ENCODE measurements at places on chromosomes 12 and 14. TPM values are rescaled to one million over a fixed set of nuclear protein-coding genes. Genes with fewer than 3 reads are reported as not detected.

DNA sequence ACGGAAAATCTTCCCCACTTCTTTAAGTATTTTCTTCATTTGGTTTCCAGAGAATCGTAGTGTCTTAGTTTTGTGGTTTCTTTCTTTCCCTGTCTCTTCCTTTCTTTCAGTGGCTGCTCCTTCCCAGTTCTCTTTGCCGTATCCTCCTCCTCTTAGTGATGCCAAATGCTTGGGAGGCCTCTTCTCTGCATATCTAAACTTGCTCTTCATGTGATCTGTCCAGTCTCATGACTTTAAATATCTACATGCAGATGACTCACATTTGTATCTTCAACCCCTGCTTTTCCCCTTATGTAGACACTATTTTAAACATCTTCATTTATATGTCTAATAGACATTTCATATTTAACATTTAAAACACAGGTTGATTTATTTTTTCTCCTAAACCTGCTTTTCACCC, 149.2 kb downstream of the PTCSC3 start:
- no peak for DNase-seq

- no peak for DNase-seq
These were observed 97.2 kb upstream of the PSMC1 start for GRCh38 chr14:90159146-90159545.

The SLC38A2 gene
- total RNA-seq = 471 TPM

The MAGOHB gene
- total RNA-seq = 49.6 TPM

The TMEM117 gene
- 31.1 TPM for total RNA-seq

The DNAH10 gene
- 0.90 TPM for total RNA-seq

The ACACB gene
- total RNA-seq = 34.5 TPM

DNA sequence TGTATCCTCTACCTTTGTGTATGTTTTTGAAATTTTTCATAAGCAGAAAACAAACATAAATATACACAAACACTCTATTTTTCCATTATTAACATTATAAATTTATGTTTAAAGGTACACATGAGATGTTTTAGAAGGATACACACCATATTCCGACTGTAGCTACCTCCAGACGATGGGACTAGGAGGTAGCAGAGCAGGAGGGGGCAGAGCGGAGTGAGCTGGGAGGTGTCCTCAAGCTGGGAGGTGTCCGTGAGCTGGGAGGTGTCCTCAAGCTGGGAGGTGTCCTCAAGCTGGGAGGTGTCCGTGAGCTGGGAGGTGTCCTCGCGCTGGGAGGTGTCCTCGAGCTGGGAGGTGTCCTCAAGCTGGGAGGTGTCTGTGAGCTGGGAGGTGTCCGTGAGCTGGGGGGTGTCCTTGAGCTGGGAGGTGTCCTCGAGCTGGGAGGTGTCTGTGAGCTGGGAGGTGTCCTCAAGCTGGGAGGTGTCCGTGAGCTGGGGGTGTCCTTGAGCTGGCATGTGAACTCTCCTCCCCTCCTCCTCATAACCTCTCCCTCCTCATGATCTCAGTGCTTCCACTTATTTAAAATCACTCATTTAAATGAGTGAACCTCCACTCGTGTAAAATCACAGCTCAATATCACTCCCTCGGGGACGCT, 346.9 kb upstream of the SFSWAP start:
- no peak for DNase-seq

The DHRS1 gene
- total RNA-seq = 10.4 TPM

The BTBD7 gene
- total RNA-seq = 56.5 TPM

The NRDE2 gene
- 15.6 TPM for total RNA-seq

- no peak for DNase-seq
These were observed 229.2 kb upstream of the TMTC1 start for GRCh38 chr12:30012816-30013450.

The MANSC4 gene
- not detected for total RNA-seq

DNA sequence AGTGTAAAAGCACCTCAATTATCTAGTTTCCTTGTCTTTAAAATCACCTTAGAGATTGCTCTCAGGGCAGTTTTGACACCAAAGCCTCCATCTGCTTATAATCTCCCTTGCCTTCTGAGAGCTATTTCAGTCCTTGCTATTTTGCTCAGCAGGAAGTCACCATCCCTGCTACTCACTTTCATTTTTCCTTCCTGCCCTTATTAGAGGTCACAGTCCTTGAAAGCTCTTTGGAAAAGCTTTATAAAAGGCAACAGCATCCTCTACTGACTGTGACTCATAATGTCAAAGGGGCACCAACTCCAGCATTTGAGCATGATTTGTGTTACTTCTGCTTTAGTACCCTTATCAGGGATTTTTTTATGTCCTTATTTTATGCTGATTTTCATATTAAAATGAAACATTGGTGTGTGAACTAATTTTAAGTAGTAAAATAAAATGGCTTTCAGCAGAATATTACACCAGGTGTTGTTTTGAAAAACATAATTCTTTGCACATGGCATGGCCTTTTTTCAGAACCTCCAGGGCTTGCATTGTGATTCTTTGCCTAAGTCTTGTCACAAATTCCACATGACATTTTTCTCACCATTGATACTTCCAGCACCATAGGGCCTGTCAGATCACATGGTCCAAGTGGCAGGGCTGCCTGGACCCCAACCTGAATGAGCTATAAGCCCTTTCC, 213.0 kb downstream of the ADAMTS20 start:
- no peak for DNase-seq

- no peak for DNase-seq
These were observed 35.8 kb downstream of the ETV6 start for GRCh38 chr12:11685316-11685715.

The CAPZA3 gene
- not detected for total RNA-seq

The GTF2H3 gene
- total RNA-seq = 37.3 TPM

- no peak for DNase-seq
These were observed 1318.4 kb downstream of the TMEM121 start for GRCh38 chr14:106844608-106845285.

GRCh38 chr12:57323416-57323815, 72.4 kb upstream of the STAC3 start:
- no peak for DNase-seq

DNA sequence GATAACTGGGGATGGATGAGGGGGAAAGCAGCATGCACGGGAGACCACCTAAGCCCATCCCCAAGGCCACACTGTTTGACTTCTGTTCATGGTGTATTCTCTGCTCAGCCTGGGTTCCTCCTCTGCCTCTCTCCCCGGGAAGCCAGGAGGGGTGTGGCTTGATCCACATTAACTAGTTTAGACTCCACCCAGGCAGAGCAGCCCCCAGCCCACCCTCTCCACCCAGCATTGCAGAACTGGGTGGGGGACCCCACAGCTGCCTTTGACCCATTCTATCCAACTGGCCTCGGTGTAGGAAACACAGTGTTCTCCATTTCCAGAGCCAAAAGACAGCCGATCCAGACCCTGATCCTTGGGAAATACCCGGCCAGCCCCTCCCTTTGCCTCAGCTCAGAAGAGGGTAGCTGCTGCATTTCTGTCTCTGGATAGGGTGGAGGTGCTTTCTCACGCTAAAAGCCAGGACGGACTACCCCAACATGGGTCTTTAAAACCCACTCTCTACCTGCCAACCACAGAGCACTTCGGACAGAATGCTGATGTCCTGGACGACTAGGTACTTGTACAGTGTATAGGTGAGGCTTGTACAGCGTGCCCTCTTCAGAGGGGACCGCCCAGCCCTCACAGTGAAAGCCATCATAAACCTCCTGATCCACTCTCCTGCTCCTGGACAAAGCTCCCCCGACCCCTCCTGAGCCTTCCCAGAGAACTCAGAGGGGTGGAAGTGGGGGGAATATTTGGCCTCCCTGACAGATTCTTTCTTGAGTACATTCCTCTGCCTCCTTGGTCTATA, 9.4 kb downstream of the SPRYD3 start:
- DNase-seq = no peak

- no peak for DNase-seq
These were observed 29.1 kb downstream of the SYNE2 start for GRCh38 chr14:63881926-63882325.

DNA sequence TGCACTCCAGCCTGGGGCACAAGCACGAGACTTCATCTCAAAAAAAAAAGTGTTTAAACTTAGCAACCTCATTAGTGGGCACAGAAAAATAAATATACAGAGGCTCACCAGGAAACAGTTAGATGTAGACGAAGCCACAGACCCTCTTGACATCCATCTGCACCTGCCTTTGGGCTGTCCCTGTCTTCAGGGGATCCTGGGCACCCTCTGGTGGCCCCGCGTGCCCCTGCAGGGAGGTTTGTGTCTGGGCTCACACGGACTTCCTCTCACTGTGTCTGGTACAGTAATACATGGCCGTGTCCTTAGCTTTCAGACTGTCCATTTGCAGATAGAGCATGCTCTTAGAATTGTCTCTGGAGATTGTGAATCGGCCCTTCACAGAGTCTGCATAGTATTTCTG, 916.5 kb downstream of the TMEM121 start:
- no peak for DNase-seq

The CCDC177 gene
- 0.05 TPM for total RNA-seq

GRCh38 chr14:26424537-26424936, 173.3 kb downstream of the NOVA1 start:
- no peak for DNase-seq

The RILPL1 gene
- total RNA-seq = 6.7 TPM

The LTBP2 gene
- total RNA-seq = 26.7 TPM

DNA sequence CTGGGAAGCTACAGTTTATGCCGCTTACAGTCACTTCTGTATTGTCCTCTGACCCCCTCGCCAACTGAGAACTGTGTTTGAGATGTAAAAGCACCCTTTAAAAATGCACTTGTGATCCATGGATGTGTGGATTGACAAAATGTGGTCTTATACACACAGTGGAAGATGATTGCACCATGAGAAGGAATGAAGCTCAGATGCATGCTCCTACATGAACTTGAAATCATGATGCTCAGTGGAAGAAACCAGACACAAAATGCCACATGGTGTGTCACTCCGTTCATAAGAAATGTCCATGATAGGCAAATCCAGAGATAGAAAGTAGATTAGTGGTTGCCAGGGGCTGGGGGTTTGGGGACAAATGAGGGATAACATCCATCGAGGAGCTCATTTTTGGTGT, 58.0 kb downstream of the PITPNM2 start:
- no peak for DNase-seq

DNA sequence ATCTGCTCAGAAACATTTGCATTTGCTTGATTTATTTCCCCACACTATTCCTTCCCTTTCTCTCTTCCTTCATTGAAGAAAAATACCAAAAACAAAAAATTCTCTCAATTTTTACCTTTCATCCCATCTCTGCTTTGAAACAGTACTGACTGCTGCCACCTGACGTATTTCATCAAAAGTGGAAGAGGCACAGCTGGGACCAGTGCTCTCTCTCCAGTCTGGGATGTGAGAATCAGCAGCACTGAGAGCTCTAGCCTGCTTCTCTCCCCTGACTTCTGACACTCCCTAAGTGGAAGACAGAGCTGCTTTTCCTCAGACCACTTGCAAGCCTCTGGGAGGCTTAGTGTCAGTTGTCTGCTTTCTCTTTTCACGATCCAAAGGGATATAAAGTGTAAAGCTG, 36.9 kb downstream of the TTLL5 start:
- DNase-seq = no peak

- peak; percentile 56 for DNase-seq
These were observed 32.0 kb upstream of the LMNTD1 start for GRCh38 chr12:25585021-25585523.

- DNase-seq = no peak
These were observed 309.1 kb upstream of the NAV3 start for GRCh38 chr12:77521508-77522115.

DNA sequence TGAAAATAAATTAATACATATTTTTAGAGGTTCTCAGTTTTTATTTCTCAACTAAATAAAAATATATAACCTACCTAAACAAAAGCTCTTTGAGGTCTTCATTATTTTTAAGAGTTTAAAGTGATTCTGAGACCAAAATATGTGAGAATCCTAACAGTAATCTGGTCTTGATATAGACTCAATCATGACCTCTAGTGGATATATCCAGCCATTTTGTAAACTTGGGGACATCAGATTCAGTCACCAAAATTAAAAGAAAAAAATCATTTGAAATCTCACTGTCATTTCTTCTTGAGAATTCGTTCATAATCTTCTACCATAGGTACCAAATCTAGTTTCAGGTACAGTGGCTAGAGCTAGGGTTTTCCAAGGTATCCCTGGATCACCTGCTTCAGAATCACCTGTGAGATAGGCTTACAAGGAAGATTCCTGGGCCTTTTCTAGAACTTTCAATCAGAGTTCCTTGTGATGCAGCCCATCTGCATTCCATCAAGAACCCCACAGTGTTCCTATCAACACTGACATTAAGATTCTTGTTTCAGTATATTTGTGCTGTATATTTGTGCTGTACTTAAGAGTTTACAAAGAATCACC, 214.9 kb downstream of the ADAMTS20 start:
- DNase-seq = no peak
